ENCODE measurements at places on chromosomes 4 and X.

GRCh38 chr4:146442801-146443200 is 78.9 kb downstream of the SLC10A7 start:
- no peak for DNase-seq

DNA sequence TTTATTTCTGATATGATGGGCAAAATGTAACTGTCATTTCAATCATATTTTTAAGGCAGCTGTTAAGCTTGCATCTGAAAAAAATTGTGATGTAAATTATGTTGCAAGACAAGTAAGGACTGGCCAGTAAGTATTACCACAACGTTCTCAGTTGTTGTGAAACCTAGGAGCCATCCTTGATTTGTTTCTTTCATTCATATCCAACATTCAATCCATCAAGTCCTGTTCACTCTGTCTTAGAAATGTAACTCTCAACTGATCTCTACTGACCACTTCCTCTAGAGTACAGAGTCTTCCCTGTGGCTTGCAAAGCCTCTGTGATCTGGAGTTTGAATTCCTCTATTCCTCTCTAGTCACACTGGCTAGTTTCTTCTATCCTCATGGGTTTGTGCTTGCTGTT is 161.4 kb upstream of the MAD2L1 start:
- DNase-seq: no peak

- no peak for DNase-seq
Measured at GRCh38 chrX:12080265-12080664, 58.0 kb upstream of the FRMPD4 start.

DNA sequence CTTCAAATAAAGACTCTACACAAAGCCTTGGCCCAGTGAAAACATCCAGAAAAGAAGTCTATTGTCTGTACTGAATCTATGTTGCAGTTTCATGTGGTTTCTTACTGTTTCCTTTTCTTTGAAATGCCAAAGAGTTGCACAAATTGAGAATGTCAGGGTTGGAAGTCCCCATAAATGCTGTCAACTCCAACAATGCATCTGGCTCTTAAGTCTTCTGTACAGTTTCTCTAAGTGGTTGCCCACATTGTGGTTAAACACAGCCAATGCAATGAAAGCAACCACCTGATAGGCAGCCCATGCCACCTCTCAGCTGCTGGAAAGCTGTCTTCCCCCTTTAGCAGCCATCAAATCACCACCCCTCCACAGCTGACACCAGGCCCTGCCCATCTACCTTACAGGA is 67.2 kb upstream of the C1GALT1C1 start:
- no peak for DNase-seq

GRCh38 chr4:11632025-11632424 is 203.3 kb upstream of the HS3ST1 start:
- no peak for DNase-seq

GRCh38 chr4:5462896-5463295 is 245.5 kb downstream of the EVC2 start:
- DNase-seq: no peak

DNA sequence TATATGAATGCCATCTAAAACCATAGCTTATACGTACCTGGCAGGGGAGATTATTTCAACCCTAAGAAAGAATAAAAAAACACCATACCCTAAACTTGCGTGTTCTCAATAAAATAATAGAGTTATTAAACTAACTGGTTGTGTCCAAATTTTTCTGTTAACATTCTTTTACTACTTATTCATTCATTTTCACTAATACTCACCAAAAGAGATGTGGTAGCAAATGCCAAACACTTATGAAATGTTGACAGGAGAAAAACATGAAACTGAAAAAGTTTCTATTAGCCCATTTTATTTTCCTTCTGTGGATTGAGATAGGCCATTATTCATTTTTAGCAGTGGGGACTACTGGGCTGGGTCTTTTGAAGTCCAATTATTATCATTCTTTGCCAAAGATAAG is 102.0 kb downstream of the TSPAN5 start:
- DNase-seq: no peak

DNA sequence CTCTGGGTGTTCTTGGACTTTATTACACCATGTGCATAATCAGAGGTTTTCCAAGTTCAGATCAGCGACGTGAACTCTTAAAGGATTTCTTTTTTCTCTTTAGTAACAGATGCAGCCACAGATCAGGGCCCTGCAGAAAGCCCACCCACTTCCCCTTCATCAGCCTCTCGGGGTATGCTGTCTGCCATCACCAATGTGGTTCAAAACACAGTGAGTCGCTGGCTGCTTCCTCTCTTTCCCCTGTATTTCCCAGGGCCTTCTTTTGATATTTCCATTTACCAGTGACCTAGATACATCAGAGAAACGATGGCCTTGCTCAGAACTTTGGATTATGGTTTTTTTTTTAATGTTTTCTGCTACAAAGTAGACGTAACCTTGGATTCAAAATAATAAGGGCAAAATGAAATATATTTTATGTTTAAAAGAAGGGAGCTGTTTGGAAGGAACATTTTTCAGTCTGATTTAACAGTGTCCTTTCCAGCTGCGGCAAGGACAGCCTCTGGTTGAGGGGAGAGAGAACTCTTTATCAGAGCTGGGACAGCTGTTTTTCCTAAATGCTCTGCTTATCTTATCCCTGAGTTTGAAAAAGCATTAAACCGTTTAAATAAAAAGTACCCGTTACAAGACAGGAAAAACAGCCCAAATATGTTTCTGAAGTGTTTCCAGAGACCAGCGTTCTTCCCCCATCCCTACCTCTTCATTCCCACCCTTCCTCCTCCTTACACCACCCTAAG is 38.2 kb downstream of the FAM114A1 start:
- no peak for DNase-seq

DNA sequence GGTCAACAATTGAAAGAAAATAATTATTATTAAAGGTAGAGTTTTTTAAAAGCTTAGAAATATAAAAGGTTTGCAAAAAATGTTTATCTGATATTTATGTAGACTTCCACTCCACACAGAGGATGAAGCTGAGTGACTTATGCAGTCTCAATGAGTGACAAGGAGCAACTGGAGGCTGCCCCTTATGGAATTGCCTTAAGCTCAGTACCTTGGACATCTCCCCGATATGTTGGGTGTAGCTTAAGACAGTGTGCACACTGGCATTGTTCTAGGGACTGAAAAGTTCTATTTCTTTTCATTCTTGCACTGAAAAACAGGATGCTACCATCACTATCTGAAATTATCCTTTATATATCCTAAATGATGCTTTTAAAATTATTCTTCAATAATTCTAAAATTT is 292.1 kb downstream of the PRDM5 start:
- DNase-seq: no peak

DNA sequence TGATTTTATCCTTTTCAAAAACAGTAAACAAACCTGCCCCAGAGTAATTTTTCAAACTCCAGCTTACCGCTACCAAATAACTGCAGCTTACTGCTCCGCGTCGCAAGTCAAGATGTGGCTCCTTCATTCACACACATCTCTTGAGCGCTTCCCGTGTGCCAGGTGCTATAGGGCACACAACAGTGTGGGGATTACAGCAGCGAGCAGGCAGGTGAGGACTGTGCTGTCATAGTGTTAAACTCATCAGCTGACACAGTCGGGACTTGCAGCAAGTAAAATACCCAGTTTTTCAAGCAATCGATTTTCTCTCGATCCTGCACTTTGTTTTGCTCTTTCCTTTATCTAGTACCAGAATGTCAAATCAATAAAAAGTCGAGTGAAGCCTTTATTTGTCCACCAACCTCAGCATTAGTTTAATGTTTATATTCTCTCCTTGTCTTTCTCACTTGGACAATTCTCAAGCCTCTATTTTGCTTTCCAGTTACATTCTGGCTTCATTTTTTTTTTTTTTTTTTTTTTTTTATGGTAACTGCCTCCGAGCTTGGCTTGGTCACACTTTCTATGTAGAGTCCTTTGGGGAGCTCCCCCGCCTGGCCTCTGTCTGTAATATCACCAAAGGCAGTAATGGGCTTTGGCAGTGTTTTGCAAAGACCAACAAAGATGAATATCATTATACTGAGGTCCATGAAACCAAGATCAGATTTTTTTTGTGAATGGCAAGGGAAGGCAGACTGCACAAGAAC is 8.3 kb upstream of the ASB5 start:
- DNase-seq: peak; percentile 39

DNA sequence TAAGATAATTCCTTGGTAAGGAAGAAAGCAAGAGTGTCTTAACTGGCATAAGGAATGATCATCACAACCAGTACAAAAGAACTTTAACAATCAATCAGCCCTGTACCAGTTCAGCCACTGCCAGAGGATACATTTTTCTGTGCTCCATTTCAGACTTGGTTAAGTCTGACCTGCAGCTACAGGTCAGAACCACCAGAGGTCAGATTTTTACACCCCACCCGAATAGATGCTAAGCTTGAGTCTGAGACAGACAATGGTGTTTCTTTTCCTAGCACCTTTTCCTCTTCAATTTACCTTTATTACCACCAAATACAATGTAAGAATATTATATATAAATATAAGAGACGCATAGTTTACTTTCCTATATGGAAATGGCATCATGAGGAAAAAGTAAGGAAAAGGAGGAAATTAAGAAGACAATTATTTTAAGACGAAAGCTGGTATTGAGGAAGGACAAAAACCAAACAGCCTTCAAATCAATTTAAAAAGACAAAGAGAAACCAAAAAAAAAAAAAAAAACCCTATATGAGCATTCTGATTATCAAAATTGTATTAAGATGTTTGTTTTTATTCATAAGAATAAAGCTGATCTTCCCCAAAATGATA is 215.3 kb upstream of the TTC29 start:
- peak; percentile 36 for DNase-seq

DNA sequence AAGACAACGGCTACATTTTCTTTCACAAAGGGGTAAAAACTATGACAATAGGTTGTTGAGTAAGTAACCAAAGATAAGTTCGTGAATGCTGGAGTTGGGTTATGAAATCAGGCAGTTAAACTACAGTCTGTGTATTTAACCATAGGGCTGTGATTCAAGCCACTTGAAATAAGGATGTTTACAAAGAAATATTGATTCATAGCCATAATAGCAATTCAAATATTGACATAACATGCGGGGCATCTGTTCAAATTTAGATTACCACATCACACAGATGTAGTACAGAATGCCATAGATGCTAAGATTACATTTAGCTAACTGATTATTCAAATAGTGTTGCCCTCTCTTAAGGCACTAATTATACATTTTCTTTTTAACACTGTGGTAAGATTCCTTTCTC is 364.1 kb downstream of the FSTL5 start:
- no peak for DNase-seq

- peak; percentile 15 for DNase-seq
Measured at GRCh38 chr4:176001151-176002006, 64.3 kb upstream of the WDR17 start.
